Epithelial cell of proximal tubule (primary cell): ENCODE measurements at places on chromosomes 5 and 9.
A peak's percentile ranks its signal among the peaks of the same experiment; 100 is the strongest.

DNA sequence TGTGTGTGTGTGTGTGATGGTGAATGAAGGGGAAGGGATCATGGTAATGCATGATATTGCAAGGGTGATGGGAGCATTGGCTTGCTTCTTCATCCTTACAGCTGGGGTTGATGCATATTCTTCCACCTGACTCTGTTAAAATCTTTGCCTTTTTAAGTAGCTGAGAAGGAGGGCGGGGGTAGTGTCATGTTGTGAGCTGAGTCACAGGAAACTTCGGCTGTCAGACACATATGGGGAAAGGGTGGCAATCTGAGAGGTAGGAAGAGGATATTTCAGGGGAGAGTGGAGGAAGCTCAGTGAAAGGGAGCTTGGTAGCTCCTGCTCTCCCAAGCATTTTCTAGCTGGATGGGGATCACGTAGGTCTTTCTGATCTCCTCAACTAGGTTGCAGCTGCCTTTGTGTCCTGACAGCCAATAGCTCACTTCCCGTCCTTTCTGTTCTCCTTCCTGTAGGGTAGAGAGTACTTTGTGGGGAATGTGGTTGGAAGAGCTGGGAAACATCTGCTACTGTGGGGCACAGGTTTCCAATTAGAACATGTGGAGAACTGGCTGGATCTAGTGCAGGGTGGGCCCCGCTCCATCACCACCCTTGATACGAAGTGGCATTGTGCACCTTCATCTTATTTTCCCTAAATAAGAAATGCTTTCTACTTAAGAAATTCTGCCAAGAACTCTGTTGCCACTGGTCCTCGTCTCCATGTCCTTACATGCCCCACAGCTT, 18.1 kb upstream of the CLK4 start:
- no peak for DNase-seq

- DNase-seq: no peak
These were observed 98.4 kb upstream of the GDNF start for GRCh38 chr5:37938076-37938852.

GRCh38 chr5:10277773-10278630, 27.9 kb downstream of the CCT5 start:
- no peak for DNase-seq

- no peak for DNase-seq
These were observed 143.2 kb downstream of the SSBP2 start for GRCh38 chr5:81607693-81608092.

DNA sequence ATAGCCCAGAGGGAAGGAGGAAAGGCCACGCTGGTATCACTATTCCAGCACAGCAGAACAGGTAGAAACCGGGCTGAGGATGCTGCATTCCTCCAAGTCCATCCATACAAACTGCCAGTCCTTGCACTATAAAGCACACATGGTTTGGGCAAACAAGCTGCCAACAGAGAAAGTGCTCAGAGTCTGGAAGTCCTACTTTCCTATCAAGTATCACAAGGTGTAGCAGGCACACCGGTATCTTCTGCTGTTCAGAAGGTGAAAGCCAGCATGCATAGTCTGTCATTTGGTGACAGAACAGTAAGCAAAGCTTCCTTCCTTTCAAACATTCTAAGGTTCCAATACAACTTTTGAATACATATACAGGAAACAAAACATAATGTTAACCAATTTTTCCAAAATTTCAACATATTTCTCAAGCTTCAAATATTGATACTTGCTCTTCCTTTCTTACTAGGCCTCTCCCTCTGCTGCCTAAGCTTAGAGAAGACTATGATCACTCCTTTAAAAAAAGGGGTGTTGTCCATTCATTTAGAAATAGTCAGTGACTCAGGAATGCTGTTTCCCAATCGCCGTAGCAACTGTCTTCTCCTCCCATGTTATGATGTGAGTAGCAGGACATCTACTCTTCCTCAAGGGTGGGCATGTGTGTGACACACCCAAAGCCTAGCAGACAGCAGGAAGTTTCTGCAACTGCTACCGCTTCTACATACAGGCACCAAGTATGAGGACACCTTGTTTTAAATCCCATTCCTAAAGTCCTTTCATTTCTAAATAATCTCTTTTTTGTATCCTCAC, 14.7 kb downstream of the DIAPH1 start:
- peak; percentile 66 for DNase-seq
